ENCODE measurements at places on chromosomes 11 and 22.

GRCh38 chr11:72446929-72447769 is 12.8 kb upstream of the CLPB start:
- DNase-seq = peak; percentile 75

DNA sequence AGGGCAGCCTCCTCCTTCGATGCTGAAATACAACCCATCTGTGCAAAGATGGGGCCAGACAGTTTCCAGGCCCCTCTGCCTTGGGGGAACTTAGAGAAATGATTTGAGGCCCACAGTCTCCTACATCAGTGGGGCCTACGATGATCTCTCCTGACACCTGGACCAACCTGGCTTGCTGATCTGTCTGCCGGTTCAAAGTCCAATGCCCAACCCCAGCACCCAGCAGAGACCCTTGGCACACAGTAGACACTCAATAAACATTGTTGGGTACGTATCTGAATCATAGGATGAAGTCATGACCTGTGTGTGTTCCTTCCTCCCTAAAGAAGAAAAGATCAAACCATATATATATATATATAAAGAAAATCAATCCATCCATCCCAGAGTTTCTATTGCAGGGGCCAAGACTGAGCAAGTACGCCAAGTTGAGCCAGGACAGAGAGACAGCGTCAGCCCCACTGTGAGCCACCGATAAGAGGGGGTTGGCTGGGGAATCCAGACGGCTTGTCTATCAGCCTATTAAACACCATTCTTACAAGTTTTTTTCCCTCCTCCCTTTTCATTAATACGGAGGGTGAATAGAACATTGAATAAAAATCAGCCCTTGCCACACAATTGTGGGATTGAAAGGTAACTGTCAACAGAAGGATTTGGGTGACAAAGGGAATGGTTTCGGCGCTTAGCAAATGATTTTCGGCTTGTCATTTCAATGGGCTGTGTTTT is 244.1 kb downstream of the MN1 start:
- DNase-seq = no peak

GRCh38 chr11:65850217-65851082 is 7.5 kb downstream of the CFL1 start:
- DNase-seq = no peak

GRCh38 chr22:21694795-21695429 is 29.1 kb downstream of the PPIL2 start:
- no peak for DNase-seq

- no peak for DNase-seq
Observed at GRCh38 chr11:69304686-69305085, 10.7 kb downstream of the MYEOV start.

All from fibroblast of mammary gland (primary cell).